OCI-LY7 (cell line): ENCODE measurements at places on chromosomes 16 and 17.
A peak's percentile ranks its signal among the peaks of the same experiment; 100 is the strongest.

DNA sequence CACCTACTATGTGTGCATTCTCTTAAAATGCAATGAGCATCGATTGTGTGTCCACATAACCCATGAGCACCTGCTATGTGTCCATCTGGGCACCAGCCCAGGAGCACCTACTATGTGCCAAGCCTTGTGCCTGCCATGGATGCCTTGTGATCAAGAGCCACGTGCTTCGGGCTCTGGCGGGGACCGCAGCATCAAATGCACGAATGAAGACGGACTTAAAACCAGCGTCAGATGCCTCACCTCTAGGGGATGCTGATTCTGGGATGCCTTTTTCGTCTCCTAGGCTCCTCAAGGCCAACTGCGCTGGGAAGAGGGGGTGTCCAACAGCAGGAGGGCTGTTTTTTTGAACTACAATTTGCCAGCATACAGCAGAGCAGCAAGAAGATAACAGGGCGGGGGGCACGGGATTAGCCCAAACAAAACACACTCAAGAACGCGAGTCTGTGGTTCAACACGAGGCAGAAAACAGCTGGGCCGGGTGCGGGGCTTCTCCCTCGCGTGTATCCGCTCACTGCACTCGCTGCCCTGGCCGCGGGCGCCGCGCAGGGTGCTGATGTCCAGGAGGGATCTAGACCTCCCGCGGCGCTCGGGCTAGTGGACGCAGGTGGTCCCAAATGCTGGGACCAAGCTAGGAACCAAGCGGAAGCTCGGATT lies 1.2 kb upstream of the GLIS2 start:
- DNase-seq: peak; percentile 24

DNA sequence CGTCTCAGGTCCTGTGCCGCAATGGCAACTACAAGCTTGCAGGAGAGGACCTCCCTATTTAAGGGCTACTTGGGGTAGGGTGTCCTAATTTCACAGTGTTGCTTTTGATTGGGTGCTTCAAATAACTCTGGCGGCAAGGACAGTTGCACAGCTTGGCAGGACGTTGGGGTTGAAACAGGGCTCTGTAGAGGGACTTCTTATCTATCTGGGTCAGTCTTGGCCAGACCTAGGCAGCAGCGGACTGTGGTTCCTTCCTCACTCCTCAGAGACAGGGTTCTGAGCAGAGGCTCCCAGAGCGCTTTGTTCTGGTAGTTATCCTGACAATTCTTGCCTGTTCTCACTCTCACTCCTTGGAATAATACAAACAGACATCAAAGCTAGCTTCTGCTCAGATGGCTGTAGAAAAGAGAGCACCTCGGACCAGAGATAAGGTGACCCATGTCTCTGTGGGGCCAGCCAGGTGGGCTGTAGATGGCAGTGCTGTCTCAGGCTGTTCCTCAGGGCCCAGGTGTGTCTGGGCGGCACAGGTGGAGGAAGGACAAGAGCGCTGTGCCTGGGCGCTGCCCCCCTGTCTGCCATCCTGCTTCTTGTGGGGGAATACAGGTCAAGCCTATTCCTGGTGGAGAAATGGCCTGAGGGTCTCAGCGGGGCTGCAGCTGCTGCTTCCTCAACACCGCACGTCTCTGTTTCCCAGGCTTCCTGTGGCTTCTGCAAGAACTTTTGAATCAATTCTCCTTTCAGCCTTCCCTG lies 61.0 kb downstream of the PLD6 start:
- no peak for DNase-seq

DNA sequence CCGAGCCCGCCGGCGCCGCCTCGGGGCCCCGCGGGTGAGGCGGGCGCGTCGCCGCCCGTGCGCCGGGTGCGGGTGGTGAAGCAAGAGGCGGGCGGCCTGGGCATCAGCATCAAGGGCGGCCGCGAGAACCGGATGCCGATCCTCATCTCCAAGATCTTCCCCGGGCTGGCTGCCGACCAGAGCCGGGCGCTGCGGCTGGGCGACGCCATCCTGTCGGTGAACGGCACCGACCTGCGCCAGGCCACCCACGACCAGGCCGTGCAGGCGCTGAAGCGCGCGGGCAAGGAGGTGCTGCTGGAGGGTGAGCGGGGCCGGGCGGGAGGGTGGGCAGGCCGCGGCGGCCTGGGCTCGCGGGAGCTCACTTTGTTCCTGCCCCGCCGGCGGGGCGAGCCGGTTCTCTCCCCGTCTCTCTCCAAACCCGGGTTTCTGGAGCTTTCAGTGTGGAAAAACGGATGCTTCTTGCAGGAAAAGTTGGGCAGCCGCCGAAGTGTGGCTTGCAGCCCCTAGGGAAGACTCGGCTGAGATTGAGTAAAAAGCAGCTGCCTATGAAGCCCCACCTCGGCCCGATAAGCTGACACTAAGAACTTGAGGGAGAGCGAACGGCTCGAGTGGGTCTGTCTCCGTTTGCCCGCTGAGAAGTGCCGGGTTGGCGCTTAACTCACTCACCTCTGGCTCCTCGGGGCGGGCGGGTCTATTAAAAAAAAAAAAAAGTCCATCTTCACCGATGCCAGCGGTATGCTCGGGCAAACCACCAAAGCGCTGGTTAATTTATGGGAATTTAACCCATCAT lies 677 bp downstream of the SNTB2 start:
- peak; percentile 69 for DNase-seq

DNA sequence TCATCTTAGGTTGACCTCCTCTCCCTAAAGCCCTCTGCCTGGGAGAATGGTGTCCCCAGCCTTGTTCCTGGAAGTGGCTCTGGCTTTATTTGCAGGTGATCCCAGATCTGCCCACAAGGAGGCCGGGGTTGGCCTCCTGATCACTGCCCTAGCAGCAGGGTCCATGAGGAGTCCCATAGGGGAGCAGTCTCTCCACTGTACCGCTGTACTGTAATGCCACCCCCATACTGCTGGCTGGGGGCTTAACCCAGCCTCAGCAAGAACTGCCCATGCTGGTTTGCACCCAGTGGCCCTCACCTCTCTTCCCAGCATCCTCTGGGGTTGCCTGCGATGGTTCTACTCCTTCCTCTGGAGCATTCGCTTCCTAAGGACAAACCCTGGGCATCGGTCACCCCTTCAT lies 39.1 kb downstream of the PSME3IP1 start:
- no peak for DNase-seq

DNA sequence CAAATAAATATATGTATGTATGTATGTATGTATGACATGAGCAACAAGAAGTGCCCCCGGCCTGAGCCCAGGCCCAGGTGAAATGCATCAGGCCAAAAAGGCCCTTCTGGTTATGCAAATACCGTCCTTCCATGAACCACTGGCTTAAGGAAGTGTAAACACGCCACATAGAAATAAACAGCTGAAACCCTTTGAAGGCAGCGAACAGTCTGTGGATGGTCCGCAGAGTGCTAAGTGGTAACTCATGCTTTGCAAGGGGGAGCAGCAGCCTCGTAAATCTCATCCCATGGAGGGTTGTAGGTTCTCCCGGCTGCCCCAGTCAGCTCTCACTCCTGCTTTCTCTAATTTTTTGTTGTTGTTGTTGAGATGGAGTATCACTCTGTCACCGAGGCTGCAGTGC lies 36.7 kb downstream of the COTL1 start:
- no peak for DNase-seq

GRCh38 chr17:21677911-21678310 lies 14.4 kb upstream of the KCNJ18 start:
- DNase-seq: no peak

DNA sequence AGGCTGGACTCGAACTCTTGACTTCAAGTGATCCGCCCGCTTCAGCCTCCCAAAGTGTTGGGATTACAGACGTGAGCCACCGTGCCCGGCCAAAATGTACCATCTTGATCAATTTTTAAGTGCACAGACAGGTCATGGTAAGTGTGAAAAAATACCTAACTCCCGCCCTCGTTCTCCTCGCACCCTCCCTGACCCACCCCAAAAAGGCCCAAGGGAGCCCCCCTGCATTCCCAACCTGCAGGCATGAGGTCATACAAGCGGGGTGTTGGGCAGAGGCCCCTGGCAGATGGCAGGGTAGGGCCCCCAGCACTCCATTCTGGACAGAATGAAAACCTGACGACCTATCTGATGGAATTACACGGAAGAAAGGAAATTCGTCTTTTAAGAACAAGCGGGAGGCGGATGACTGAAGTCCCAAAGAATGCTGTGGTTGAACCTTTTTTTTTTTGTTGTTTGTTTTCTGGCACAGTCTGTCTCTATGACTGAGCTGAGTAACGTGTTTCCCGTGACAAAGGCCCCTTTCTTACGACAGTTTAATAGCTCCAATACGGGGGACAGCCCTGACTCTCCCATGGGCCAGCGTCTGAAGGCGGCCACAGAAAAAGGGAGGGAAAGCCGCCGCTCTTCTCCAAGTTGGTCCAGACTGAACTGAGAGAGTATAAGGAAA lies 376.4 kb downstream of the SLC39A11 start:
- DNase-seq: no peak

- DNase-seq: no peak
These were observed 7.3 kb downstream of the KIF18B start for GRCh38 chr17:44940317-44940716.

GRCh38 chr16:3595110-3595486 lies 16.3 kb downstream of the SLX4 start:
- DNase-seq: no peak

- no peak for DNase-seq
These were observed 287.9 kb downstream of the FTO start for GRCh38 chr16:53991754-53992378.
